ENCODE measurements at places on chromosomes 1 and 21.

GRCh38 chr21:44667612-44668011 is 885 bp upstream of the KRTAP12-2 start:
- DNase-seq: no peak

DNA sequence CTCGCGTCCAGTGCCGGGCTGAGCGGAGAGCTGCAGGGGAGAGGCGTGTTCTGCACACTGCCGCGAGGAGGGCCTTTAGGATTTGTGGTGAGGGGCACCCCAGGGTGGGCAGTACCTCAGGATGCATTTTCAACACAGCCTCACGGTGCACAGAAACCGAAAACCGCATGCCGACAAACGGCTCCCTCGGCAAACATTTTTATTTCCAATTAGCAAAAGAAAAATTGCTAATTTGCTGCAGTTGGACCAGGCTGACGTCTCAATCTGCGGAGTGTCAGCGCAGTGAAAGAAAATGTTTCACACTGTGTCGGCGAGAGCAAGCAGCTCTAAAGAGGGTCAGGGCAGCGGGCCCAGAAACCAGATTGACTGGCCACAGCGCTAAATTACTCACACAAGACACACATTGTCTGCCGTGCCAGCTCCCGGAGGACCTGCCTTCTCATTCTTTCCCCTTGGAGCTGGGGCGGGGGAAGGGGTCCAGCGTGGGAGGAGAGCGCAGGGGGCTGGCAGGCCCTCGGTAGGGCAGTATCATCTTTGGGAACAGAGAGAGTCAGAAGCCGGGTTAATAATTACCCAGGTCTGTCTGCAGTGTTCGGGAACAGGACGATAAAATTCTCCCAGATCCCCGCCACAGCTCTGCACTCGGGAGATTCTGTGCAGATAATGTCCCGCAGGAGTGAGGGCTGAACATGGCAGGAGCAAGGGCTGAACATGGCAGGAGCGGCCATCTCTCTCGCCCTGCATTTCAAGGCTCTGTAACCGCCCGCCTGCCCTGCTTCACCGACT is 150.2 kb downstream of the PRDM16 start:
- DNase-seq: no peak

GRCh38 chr1:205812271-205812877 is 624 bp downstream of the SLC41A1 start:
- DNase-seq: no peak

DNA sequence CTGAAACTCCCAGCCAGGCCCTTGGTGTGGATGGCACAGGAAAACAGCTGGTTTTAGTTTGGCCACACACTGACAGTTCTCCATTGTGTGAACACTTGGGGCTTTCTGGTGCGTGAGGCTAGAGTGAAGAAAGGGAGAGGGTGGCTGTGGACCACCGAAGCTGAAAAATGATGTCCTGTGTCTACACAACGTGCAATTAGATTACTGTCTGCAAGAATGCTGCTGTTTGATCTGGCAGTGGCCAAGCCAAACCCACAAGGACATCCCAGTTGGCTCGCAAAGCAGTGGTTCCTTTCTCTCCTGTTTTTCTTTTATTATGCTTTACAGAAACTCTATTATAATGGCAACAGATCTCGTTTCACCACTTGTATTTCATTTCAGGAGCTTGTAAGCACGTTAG is 58.9 kb downstream of the ERG start:
- no peak for DNase-seq

GRCh38 chr1:236509647-236510401 is 14.0 kb upstream of the LGALS8 start:
- no peak for DNase-seq

DNA sequence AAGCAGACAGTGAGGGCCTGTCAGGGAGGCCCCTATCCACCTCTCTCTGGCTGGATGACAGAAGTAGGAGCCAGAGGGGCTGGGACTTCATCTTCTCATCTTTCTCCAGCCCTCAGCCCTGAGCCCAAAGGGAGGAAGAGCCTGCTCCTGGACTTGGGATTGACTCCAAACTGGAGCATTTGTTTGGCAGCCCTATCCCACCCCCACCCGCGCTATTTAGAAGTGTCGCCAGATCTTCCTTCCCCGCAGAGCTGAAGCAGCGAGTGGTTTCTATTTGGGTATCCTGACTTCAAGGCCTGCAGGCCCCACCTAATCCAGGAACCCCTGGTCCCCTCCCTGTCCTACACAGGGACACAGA is 9.6 kb downstream of the NES start:
- no peak for DNase-seq

- no peak for DNase-seq
Measured at GRCh38 chr1:195173753-195174152, 1434.5 kb downstream of the KCNT2 start.

GRCh38 chr1:230772457-230773395 is 25.5 kb downstream of the CAPN9 start:
- DNase-seq: no peak

- no peak for DNase-seq
Measured at GRCh38 chr1:41464885-41465284, 19.6 kb downstream of the EDN2 start.

GRCh38 chr1:68585351-68585750 is 88.5 kb upstream of the DEPDC1 start:
- no peak for DNase-seq

DNA sequence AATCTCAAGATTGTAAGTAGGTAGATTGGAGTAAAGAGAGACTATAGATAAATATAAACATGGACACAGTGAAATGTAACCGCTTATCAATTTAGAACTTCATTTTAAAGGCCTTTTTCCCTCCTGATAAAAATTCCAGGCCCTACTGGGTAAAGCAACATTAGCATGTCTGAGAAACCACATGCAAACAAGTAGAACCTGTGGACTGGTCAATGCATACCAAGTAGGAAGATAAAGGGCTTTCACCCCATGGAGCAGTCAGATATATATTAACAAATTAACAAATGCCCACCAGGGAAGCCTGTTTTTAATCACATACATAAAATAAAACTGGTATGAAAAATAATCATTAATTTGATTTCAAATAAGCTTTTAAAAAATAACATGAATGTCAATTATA is 8.1 kb downstream of the DPH5 start:
- no peak for DNase-seq

DNA sequence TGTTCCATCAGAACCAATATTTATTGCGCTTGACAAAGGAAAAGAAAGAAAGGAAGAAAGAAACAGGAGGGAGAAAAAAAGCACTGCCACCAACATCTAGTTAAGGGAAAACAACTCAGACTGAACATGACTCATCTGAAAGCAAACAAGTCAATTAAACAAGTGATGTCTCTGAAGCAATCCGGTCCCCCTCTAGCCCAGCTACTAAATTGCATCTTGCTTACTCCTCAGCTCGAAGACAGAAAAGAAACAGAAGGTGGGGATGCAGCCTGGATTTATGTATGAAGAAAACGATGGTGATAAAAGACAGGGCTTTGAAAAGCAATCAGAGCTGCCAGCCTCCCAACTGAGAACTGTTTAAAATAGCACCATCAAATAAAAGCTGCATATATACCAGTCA is 188.2 kb downstream of the OMA1 start:
- no peak for DNase-seq

GRCh38 chr1:194372266-194372665 is 1185.9 kb upstream of the B3GALT2 start:
- DNase-seq: no peak

GRCh38 chr1:154466921-154467417 is 35.0 kb upstream of the TDRD10 start:
- no peak for DNase-seq

DNA sequence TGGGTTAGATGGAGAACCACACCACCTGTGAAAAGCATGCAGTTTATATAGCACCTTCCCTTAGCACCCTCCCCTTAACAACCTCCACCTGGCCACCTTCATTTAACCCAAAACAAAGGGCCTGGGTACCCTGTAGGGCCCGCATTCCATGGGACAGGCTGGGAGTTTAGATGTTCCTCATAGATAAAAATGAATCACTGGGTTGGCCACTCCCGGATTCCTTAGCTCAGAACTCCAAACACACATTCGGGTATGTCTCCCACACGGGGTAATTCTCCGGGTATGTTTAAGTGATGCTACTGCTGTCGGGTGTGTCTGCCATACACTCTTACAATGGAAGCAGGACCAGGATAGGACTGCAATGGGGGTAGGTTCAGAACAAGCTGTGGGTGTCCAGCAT is 43.9 kb upstream of the FOXO6 start:
- no peak for DNase-seq

- no peak for DNase-seq
Measured at GRCh38 chr1:210635108-210635507, 306.4 kb downstream of the HHAT start.

GRCh38 chr1:187627516-187627915 is 798.8 kb downstream of the PLA2G4A start:
- DNase-seq: no peak

GRCh38 chr21:41956926-41957729 is 3.3 kb upstream of the C2CD2 start:
- DNase-seq: peak; percentile 17

GRCh38 chr1:154726896-154727753 is 119.1 kb upstream of the ADAR start:
- no peak for DNase-seq

DNA sequence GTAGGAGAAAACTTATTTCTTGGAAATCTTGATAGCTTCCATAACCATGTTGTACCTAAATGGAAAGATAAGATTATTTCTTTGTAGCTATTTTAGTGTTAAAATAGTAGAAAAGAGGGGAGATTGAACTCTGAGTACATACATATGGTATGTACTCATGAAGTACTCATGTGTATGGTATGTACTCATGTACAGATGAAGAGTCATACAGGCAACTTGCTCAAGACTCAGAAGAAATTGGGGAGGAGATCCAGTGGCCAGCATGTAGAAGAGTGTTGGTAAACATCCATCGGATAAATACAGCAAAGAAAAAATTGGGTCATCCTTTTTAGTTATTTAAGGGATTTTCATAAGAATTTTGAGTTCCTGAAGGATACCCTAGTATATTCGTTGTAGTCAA is 29.0 kb downstream of the MDM4 start:
- no peak for DNase-seq

- no peak for DNase-seq
Measured at GRCh38 chr1:204123376-204123775, 28.5 kb downstream of the ETNK2 start.

DNA sequence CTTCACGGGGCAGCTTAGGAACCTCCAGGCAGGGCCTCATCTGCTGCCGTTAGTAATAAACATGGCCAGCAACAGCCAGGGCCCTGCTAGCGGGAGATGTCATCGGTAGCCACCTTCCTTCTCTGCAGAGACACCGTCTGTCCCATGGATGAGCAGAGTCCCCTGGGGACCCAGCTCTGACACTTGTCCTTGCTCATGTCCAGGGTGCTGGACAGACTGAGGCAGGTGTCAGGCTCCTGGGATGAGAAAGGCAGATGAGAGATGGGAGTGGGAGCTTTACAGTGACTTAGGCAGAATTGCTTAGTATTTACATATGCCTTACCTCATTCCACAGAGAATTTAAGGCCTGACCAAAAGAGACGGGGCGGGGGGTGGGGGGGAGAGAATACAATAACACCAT is 25.0 kb downstream of the CAPN2 start:
- DNase-seq: no peak

- DNase-seq: no peak
Measured at GRCh38 chr1:80448081-80448480, 1352.7 kb upstream of the ADGRL2 start.

- DNase-seq: no peak
Measured at GRCh38 chr1:118147522-118147921, 37.5 kb downstream of the SPAG17 start.

GRCh38 chr1:202085682-202086373 is 36.9 kb upstream of the GPR37L1 start:
- no peak for DNase-seq

DNA sequence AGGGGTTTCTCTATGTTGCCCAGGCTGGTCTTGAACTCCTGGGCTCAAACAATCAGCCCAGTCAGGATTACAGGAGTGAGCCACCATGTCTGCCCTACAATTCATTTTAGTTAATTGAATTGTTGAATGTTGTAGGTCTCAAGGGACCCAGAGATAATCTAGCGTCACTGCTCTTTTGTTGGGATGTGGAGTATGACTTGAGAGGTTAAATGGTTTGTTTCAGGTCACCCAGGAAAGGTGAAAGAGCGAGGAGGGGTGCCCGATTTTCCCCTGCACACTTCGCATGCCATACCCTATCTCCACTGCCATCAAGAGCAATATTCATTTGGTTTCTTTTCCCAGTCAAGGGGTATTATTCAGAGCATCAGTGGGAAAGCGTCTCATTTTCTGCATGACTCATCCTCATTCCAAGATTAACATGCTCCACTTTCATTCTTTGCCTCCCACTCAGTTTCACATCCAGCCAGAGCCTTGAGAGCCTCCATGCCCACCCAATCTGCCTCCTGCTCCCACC is 13.1 kb upstream of the SLC30A1 start:
- DNase-seq: peak; percentile 69

DNA sequence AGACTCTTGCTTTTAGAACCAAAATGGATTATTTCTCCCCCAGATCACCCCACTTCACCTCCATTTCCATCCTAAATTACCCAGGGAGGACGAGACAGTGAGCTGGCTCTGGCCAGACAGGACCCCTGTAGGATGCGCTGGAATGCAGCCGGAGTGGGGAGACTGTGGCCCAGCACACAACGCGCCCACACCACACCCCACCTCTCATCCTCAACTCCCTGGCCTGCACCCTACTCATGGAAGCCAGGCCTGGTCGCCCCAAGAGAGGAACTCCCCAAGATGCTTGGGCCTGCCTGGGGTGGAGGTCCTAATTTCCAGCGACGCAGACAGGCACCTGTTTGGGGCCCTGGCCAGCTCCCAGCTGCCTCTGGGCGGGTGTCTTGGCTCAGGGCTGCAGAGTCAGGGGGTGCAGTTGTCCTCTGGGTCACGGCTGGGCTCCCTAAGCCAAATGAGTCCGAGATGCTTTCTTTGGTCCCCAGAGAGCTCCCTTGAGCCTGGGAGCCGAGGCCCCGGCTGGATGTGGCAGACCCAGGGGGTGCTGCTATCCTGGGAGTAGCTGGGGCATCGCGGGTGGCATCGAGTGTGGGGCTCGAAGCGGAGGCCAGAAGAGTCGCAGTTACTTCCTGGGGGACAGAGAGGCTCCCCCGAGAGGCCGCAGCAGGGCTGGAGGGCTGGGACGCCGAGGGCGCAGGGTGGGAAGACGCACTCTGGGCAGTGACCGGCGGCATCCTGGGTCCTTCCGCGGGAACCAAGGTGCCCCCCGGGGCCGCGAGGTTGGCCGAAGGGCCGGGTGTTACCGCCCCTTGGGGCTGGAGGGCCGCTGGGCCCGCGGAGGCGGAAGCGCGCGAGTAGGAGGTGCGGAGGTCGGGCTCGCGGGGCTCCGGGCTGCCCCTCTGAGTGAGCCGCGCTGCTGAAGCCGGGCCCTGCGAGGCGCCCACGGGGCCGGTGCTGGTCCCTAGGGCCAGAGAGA is 10.4 kb downstream of the CLEC20A start:
- DNase-seq: no peak

DNA sequence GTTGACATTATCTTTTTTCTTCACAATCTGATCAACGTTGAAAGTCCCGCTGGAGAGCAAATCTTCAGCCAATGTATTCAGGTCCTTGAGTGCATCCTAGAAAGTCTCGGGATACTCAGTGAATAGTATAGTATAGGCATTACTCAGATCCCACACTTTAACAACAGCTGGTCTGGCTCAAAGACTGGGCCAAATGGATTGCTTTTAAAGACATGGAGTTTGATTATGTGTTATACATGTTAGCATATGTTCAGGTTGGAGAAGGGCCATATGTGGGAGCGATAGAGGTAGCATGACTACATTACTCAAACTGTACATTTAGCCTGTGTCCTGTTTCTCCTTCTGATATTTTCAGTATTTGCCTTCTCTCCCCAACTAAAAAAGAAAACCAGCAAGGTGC is 33.1 kb downstream of the OR10Z1 start:
- DNase-seq: no peak
